ENCODE measurements at places on chromosomes 12 and 14.
A peak's percentile ranks its signal among the peaks of the same experiment; 100 is the strongest.

- no peak for DNase-seq
These were observed 12.2 kb upstream of the ITPR2 start for GRCh38 chr12:26845057-26845666.

- no peak for DNase-seq
These were observed 3.8 kb upstream of the SCARB1 start for GRCh38 chr12:124867401-124867930.

- DNase-seq, result no peak
These were observed 320.2 kb downstream of the GRIN2B start for GRCh38 chr12:13661005-13661887.

- DNase-seq, result no peak
These were observed 248.6 kb downstream of the EGLN3 start for GRCh38 chr14:33702293-33702692.

- DNase-seq, result peak; percentile 39
These were observed at the start of gene PYGL for GRCh38 chr14:50943943-50944646. Gene PYGL (minus strand): TSS chr14:50944483. CDS start chr14:50944403, 80 bp downstream.

DNA sequence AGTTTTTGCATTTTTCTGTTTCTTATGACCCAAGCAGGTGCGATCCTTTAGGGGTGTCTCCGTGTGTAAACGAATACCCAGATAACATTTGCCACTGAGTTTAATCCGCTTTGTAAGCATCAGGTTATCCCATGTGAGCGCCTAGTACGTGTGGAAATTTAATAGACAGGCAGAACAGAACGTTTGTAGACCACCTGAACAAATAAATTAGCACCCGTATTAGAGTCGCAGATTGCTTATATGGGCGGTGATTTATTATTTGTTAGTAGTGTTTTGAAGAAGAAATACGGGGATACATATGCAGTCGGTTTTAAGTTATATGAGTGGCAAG, 325 bp downstream of the C12orf60 start:
- no peak for DNase-seq

- DNase-seq, result no peak
These were observed 82.6 kb upstream of the HMGA2 start for GRCh38 chr12:65741656-65742017.

Data from CD4-positive, alpha-beta T cell treated with Interleukin-1 beta for 1 hour (primary cell).